SJSA1 (cell line): ENCODE measurements at places on chromosomes 6 and 20. TPM values are rescaled to one million over a fixed set of nuclear protein-coding genes. Genes with fewer than 3 reads are reported as not detected.
A peak's percentile ranks its signal among the peaks of the same experiment; 100 is the strongest.

- H3K27ac ChIP-seq = peak within 1 kb of the TSS; percentile 71
- peaks cover 38% of the 10 kb centered on the region for H3K4me1 ChIP-seq
- H3K27me3 ChIP-seq = no peaks in the 10 kb centered on the region
- peak; percentile 89 for DNase-seq
These were observed at the start of gene PEX6 for GRCh38 chr6:42978839-42979522. TSS of gene PEX6 (minus strand) at chr6:42979181. CDS start at chr6:42979150, 31 bp downstream.

- no peaks in the 10 kb centered on the region for H3K36me3 ChIP-seq
- no peak for DNase-seq
- no peaks in the 10 kb centered on the region for H3K27me3 ChIP-seq
- H3K4me1 ChIP-seq = no peaks in the 10 kb centered on the region
- no peak overlapping the region for H3K27ac ChIP-seq
These were observed 11.2 kb upstream of the GRM1 start for GRCh38 chr6:146017672-146018071.

DNA sequence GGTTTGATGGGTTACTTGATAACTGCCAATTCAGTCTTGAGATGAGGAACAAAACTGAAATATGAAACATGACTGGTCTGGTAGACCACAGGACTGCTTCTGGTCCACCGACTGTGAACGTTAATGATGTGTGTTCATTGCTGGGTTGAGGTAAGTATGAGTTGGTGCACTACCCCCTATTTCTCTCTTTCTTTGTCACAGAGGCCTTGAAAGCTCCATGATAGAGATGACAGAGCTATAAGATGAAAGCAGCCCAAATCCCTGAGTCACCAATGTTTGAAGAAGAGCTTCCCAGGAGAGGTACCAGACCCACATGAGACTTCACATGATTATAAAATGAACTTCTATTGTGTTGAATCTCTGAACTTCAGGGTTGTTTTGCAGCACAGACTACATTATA, 555.5 kb downstream of the PTPRT start:
- no peak overlapping the region for H3K27ac ChIP-seq
- DNase-seq = no peak
- H3K27me3 ChIP-seq = no peaks in the 10 kb centered on the region
- H3K36me3 ChIP-seq = no peaks in the 10 kb centered on the region

- DNase-seq = no peak
- H3K27ac ChIP-seq = no peak overlapping the region
These were observed 398.9 kb upstream of the SULF2 start for GRCh38 chr20:48184229-48184628.

DNA sequence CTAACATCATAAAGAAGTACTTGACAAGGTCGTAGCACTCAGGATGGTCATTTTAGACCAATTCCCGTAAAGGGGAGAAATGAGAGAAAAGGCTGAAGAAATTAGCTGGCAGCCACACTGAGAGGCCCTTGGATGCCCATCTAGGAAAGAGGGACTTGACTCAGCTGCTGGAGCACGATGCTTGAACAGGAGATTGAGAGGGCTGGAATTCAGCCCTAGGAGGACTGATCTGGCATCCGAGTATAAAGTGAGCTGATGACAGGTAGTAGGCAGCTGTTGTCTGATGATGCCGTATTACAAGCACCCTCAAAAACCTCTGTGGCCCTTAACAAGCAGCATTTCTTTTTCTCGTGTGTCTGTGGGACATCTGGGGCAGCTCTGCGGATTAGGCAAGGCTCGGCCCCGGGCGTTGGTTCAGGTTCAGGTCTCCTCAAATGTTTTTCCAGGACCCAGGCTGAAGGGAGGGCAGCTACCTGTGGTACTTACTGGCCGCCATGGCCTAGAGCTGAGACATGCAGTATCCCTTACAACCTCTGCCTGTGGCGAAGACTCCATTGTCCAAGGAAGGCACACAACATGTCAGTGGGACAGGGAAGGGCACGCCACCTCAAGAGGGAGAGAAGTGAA, 219.6 kb upstream of the SNX9 start:
- H3K27ac ChIP-seq = no peak overlapping the region
- no peaks in the 10 kb centered on the region for H3K27me3 ChIP-seq
- no peaks in the 10 kb centered on the region for H3K36me3 ChIP-seq
- no peak overlapping the region for H3K4me3 ChIP-seq
- DNase-seq = peak; percentile 31

DNA sequence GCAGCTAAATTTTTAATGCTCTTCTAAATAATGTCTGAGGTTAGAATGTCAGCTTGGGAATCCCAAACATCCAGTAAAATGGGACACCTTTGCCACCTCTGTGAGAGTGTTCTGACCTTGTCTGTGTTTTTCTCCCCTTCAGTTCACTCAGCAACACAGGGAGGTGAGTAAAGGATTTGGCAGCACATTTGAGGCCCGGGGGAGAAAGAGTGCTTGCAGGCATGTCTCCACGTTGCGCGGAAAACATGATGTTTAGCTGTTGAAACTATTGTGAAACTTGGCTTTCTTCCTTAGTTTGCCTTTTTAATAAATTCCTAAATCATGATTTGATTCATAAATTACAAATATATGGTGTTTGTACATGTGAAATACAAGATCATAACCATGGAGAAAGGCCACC, 707.8 kb upstream of the FLRT3 start:
- no peaks in the 10 kb centered on the region for H3K36me3 ChIP-seq
- H3K4me3 ChIP-seq = no peak overlapping the region
- no peaks in the 10 kb centered on the region for H3K27me3 ChIP-seq
- no peaks in the 10 kb centered on the region for H3K4me1 ChIP-seq
- DNase-seq = no peak
- H3K27ac ChIP-seq = no peak overlapping the region

GRCh38 chr6:108928650-108929049, 80.4 kb downstream of the ARMC2 start:
- H3K27ac ChIP-seq = no peak overlapping the region
- no peaks in the 10 kb centered on the region for H3K27me3 ChIP-seq
- no peaks in the 10 kb centered on the region for H3K4me1 ChIP-seq
- no peak for DNase-seq
- H3K4me3 ChIP-seq = no peak overlapping the region

- no peaks in the 10 kb centered on the region for H3K36me3 ChIP-seq
- no peak overlapping the region for H3K4me3 ChIP-seq
- no peak for DNase-seq
- peaks cover 11% of the 10 kb centered on the region for H3K27me3 ChIP-seq
- H3K4me1 ChIP-seq = 0 out of 2 replicates have a peak, but pooled peaks cover 3% of the 10 kb centered on the region
- no peak overlapping the region for H3K27ac ChIP-seq
These were observed 41.9 kb downstream of the PLEKHG1 start for GRCh38 chr6:150641398-150642139.

DNA sequence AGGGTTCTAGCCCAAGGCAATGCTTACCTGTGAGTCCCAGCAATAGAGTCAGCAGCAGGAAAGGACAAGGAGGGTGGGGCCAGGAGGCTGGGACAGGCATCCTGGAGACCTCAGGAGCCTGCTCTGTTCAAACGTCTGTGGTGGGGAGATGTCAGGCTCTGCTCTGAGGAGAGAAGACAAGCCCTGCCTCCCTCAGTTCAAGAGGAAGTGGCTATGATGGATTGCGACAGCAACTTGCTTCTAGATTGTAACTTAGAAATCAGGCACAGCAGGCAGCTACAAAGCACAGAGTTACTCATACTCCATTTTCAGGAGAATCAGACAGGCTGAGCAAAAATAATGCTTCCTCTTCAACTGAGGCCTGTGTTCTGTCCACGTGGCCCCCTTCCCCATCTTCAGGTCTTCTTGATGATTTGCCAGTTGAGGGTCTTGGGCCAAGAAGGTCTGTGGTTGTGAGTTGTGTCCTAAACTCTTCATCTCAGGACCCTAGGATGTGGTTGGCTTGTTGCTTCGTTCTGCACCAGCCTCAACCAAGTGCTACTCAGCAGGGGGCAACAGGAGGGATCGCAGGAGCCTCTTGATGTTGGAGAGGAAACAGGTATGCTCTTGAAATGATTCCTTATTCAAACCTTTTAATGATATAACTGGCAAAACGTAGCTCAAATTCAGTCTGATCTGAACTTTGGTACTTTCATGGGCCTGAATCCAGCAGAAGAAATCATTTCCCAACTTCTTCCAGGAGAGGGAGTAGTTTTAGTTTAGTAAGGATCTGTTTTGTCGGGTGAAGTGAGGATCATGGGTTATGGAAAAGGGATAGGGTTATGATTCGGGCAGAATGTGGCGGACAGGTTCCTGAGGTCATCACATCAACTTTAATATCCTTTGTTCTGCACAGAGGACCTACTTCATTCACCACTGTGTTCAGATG, 31.0 kb downstream of the SIRPB1 start:
- H3K27me3 ChIP-seq = no peaks in the 10 kb centered on the region
- H3K4me1 ChIP-seq = no peaks in the 10 kb centered on the region

The BPI gene
- total RNA-seq = 0.11 TPM in 1 of 2 replicates, not detected in the other

- peak overlapping the region; percentile 14; the same call in 1 of the 2 replicates for H3K27ac ChIP-seq
- no peaks in the 10 kb centered on the region for H3K36me3 ChIP-seq
- no peaks in the 10 kb centered on the region for H3K27me3 ChIP-seq
- no peak overlapping the region for H3K4me3 ChIP-seq
- no peaks in the 10 kb centered on the region; the same call in 1 of the 2 replicates for H3K4me1 ChIP-seq
- no peak for DNase-seq
These were observed 267.6 kb upstream of the FAM83B start for GRCh38 chr6:54579011-54579410.

DNA sequence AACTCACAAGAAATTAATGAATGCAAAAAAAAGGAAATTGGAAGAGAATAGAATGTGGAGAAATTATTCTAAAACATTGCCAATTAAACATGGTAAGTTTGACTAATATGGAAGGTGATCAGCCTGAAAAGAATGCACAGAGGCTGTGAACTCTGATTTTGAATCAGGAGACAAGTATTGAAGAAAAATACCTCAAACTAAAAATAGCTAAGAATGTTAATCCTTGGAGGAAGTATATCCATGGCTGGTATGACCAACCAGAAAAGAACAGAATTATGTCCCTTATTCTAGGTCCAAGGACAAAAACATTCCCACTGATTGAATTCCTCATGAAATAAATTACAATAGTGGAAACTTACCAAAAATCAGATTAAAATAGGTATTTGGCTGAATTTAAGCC, 7.3 kb upstream of the RIMS1 start:
- no peak overlapping the region for H3K27ac ChIP-seq
- no peak for DNase-seq
- no peaks in the 10 kb centered on the region; the same call in none of the 2 replicates for H3K27me3 ChIP-seq
- H3K4me3 ChIP-seq = no peak overlapping the region
- no peaks in the 10 kb centered on the region for H3K36me3 ChIP-seq
- no peaks in the 10 kb centered on the region for H3K4me1 ChIP-seq

DNA sequence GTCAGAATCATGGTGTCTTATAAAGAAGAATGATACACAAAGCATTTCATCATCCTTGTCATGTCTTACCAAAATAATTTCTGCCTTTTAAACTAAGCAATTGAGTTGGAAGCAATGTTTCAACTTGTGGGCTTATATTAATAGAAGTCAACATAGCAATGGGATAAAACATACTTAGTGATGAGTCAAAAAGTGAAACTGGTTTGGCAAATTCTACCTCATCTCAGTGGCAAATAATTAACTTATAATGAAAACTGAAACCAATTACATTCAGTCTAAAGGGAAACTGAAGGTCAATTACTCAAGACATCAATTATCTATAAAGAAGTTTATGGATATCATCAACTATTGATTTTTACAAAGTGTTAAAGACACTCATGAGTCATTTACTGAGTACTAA, 463.8 kb downstream of the BMP2 start:
- no peak for DNase-seq
- no peak overlapping the region for H3K27ac ChIP-seq
- H3K4me1 ChIP-seq = no peaks in the 10 kb centered on the region
- H3K4me3 ChIP-seq = no peak overlapping the region
- H3K36me3 ChIP-seq = no peaks in the 10 kb centered on the region
- H3K27me3 ChIP-seq = no peaks in the 10 kb centered on the region

DNA sequence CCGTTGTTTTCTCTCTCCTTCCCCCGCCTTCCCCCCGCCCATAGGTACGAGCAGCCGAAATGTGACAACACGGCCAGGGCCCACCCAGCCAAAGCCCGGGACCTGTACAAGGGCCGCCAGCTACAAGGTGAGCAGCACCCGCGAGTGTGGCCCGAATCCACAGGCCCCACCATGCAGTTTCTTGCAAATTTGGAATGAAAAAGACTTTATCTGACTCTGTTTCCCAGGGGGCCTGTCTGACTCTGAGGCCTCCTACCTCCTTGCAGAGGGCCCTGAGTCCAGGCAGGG, 167.1 kb downstream of the SMOC2 start:
- H3K27ac ChIP-seq = no peak overlapping the region
- no peaks in the 10 kb centered on the region for H3K27me3 ChIP-seq
- no peak overlapping the region for H3K4me3 ChIP-seq
- H3K4me1 ChIP-seq = no peaks in the 10 kb centered on the region
- DNase-seq = no peak

- no peak overlapping the region for H3K27ac ChIP-seq
- no peaks in the 10 kb centered on the region for H3K27me3 ChIP-seq
- no peak for DNase-seq
- no peak overlapping the region for H3K4me3 ChIP-seq
- H3K4me1 ChIP-seq = peaks cover 16% of the 10 kb centered on the region
- peaks cover 16% of the 10 kb centered on the region for H3K36me3 ChIP-seq
These were observed 3.5 kb upstream of the PLCG1 start for GRCh38 chr20:41133709-41134361.

GRCh38 chr20:23094213-23094896, 8.2 kb upstream of the CD93 start:
- peaks cover 7% of the 10 kb centered on the region; the same call in 1 of the 2 replicates for H3K4me1 ChIP-seq
- H3K4me3 ChIP-seq = no peak overlapping the region
- no peak overlapping the region for H3K27ac ChIP-seq
- no peak for DNase-seq

- peaks cover 17% of the 10 kb centered on the region for H3K4me1 ChIP-seq
- peak; percentile 51 for DNase-seq
- no peaks in the 10 kb centered on the region for H3K36me3 ChIP-seq
- peak overlapping the region; percentile 72 for H3K27ac ChIP-seq
- H3K27me3 ChIP-seq = no peaks in the 10 kb centered on the region
- no peak overlapping the region for H3K4me3 ChIP-seq
These were observed 29.9 kb downstream of the SGK1 start for GRCh38 chr6:134287859-134288537.

The FAM217A gene
- total RNA-seq = not detected in 2 replicates

GRCh38 chr20:42531508-42531961, 658.2 kb downstream of the PTPRT start:
- no peak for DNase-seq
- no peak overlapping the region for H3K4me3 ChIP-seq
- H3K27ac ChIP-seq = no peak overlapping the region
- H3K4me1 ChIP-seq = no peaks in the 10 kb centered on the region
- no peaks in the 10 kb centered on the region for H3K27me3 ChIP-seq

DNA sequence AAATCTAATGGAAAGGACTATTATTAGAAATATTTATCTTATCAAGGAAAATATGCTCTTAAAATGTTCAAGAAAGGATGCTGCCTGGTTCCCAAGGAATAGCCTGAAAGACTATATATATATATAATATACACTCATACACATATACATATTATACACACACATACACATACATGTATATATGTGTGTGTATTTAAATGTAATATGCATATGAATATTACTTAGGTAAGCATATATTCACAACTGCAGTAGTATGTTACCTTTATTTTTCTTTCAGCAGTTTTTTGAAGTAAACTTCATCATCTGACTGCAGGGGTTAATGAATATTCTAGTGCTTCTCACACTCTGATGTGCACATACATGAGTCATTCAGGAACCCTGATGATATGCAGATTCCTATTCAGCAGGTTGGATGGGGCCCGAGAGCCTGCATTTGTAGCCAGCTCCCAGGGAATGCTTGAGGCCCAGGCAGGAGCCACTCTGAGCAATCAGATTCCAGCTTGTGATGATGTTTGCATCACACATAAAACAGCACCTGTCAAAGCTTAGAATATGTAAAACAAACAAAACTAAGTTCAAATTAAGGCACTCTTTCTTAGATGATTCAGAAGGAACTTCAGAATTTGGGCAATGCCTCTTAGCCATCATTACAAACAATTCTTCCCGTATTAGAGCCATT, 16.1 kb downstream of the MYLK4 start:
- no peak for DNase-seq
- H3K4me1 ChIP-seq = peaks cover 14% of the 10 kb centered on the region
- H3K36me3 ChIP-seq = no peaks in the 10 kb centered on the region
- no peak overlapping the region for H3K27ac ChIP-seq
- no peaks in the 10 kb centered on the region for H3K27me3 ChIP-seq

The TCP11 gene
- total RNA-seq = 0.60 and 1.6 TPM in 2 replicates
